Activated CD8-positive, alpha-beta T cell treated with anti-CD3 and anti-CD28 coated beads, Interleukin-2, amount 10 ng/mL, durations not matched to agents 7 days and 5 days (primary cell): ENCODE measurements at places on chromosomes 3 and 15. TPM values are rescaled to one million over a fixed set of nuclear protein-coding genes. Genes with fewer than 3 reads are reported as not detected.
A peak's percentile ranks its signal among the peaks of the same experiment; 100 is the strongest.

DNA sequence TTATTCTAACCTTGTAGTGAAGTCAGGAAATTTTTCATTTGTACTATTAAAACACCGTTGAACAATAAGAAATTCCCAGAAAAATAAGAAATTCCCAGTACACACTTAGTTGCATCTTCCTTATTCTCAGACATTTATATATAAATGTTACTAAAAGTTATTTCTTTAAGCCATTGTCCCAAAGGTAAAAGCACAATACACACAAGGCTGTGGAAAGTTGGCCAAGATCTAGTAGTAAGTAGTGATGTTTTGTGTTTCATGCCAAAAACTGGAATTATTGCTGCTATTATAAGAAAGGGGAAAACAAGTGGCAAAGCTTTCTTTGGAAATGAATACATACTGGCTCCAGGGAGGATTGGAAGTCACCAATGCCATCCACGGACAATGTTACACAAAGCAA is 802.5 kb upstream of the DPPA4 start:
- DNase-seq: no peak

- no peak for DNase-seq
These were observed 1.2 kb downstream of the PSTPIP1 start for GRCh38 chr15:76996076-76996525.

Gene COMMD4
- 101 TPM for total RNA-seq

DNA sequence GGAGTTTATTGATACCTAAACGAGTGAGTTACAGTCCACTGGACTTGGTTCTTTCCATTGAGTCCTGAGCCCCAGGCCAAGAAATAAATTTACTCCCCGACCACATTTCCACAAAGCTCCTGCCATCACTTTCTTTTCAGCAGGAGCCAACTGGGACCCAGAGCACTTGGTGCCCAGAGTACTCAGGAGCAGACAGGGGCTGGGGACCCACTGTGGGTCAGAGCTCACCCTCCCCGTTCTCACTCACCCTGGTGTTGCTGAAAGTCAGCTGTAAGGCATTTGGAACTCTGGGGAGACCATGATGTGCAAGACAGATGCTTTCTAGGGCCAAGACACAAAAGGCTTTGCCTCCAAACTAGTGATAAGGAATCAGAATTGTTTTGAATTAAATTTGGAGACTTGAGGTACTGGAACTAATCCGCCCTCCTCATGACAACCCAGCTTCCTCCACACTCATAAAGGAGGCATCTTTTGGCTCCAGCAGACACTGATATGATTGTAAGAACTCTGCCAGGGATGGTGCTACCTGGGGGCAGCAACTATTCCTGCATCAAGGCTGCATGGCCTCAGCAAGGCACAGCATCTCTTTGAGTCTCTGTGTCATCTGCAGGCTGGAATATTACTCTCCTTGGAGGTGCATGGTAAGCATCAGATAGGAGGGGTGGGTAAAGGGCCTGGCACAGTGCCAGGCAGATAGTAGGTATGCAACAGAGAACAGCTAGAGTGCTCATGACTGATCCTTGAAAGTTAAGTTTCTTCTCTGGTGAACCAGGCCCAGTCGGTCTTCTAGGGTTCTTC is 7.3 kb upstream of the CAMK1 start:
- no peak for DNase-seq

DNA sequence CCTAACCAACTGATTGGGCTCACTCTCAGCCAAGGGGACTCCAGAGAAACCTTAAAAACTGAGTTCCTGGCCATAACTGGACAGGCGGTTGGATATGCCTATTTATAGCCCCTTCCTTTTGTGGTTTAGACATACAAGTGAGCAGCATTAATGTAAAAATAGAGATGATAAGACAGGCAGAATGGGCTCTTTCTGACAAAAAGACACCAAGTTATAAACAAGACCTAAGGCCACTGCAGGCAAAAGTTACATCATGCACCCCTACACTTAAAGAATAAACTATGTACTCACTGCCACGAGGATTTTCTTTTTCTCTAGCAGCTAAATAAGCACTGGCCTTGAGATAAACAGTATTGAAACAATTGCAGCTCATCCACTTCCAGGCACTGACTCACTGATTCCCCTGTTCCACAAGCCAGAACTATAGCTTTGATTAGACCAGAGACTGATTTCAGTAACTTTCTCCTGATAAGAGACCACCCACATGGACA is 30.1 kb downstream of the SUCNR1 start:
- DNase-seq: no peak

Gene PARP6
- 57.0 TPM for total RNA-seq

Gene AADAC
- not detected for total RNA-seq

DNA sequence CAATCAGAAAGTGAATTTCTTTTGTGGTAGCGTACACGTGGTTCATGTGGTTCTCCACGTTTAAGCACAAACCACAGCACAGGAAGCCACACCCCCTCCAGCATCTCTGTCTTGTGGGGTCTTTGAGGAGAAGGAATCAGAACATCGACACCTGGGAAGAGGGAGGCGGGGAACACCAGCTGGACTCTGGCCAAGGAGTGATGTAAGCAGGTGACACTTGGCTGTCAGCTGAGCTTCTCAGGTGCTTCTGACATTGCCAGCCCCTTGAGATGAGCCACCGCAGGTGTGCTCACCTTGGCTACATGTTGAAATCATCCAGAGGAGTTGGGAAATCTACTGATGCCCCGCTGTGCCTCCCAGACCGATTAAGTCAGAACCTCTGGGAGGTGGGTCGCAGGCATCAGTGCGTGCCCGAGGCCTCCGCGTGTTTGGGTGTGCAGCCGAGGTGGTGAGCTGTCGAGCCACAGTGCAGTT is 85.0 kb downstream of the FAM81A start:
- DNase-seq: peak; percentile 73

DNA sequence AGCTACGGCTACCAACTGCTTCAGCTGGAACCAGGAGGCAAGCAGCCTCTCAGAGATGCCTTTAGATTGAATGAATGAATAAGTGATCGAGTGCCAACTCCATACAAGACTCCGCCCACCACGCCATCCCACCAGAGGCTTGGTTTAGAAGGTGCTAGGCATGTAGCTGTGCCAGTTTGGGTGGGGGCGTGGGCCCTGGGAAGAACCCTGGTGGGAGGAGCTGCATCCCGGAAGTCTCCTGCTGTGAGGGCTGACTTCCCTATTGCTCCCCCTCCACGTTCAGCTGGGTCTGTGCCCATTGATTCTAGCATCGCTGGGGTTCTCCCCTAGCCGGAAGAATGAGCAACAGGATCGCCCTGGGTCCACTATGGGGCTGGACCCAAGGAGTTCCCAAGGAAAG is 20.9 kb downstream of the LINGO1 start:
- no peak for DNase-seq

GRCh38 chr3:100340527-100340926 is 6.0 kb downstream of the NIT2 start:
- no peak for DNase-seq

DNA sequence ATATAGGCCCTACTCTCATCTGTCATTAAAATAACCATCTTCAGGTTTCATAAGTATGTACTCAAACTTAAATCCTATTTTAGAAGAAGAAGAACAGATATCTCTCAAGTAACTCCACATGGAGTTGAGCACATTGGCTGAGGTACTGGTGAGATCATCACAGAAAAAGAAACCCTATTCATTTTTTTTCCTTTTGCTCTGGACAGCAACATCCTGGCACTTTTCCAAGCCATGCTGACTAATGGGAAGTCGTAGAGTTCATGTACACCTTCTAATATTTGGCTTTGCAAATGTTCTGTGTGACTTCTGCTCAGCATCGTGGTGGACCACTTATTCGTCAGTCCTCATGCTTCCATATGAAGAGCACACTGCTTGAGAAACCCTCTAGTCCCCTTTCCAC is 336.0 kb upstream of the KCNH8 start:
- DNase-seq: no peak

Gene GOLGA8S
- total RNA-seq: 1.0 TPM

Gene P2RY14
- total RNA-seq: 0.63 TPM

GRCh38 chr3:121223116-121223515 is 315.1 kb downstream of the STXBP5L start:
- no peak for DNase-seq

DNA sequence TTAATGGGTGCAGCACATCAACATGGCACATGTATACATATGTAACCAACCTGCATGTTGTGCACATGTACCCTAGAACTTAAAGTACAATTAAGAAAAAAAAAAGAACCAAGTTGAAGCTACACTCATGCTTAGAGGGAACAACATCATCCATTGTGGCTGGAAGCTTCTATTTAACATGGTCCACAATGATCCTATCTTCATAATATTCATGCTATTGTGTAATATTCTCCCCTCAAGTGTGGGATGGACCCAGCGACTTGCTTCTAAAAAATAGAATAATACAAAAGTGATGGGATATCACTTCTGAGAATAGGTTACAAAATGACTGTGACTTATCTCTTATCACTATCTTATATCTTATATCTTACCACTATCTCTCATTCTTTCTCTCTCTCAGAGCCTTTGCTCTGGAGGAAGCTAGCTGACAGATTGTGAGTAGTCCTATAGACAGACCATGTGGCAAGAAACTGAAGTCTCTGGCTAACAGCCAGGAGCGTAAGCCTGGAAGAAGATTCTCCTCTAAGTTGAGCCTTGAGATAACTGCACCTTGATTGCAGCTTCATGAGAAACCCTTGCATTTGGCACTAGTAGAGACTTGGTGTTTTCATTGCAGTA is 198.5 kb upstream of the MRPL3 start:
- no peak for DNase-seq
